ENCODE measurements at places on chromosomes 2 and 18.

GRCh38 chr2:149467436-149467835 is 120.1 kb downstream of the MMADHC start:
- no peak for DNase-seq

- no peak for DNase-seq
Observed at GRCh38 chr18:48992133-48992532, 41.4 kb upstream of the SMAD7 start.

- no peak for DNase-seq
Observed at GRCh38 chr2:70551167-70551566, 2.5 kb downstream of the TGFA start.

GRCh38 chr2:118223511-118223991 is 135.3 kb downstream of the INSIG2 start:
- no peak for DNase-seq

DNA sequence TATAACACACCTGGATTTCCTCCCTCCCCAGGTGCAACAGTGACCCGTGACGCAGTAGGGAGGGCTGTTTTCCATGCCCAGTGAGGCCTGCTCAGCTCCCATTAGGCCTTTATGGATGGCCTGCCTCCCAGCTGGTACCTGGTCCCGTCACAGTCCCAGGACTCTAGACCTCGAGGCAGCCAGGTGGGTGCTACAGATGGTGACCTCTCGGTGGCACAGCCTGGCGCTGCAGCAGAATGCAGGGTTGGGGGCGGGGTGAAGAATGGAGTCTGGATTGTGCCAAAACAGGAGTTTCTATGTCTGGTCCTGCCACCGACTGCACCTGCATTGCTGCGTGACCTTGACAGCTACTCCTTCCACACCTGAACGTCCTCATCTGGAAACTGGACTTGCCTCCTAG is 18.0 kb upstream of the YWHAQ start:
- DNase-seq = no peak

DNA sequence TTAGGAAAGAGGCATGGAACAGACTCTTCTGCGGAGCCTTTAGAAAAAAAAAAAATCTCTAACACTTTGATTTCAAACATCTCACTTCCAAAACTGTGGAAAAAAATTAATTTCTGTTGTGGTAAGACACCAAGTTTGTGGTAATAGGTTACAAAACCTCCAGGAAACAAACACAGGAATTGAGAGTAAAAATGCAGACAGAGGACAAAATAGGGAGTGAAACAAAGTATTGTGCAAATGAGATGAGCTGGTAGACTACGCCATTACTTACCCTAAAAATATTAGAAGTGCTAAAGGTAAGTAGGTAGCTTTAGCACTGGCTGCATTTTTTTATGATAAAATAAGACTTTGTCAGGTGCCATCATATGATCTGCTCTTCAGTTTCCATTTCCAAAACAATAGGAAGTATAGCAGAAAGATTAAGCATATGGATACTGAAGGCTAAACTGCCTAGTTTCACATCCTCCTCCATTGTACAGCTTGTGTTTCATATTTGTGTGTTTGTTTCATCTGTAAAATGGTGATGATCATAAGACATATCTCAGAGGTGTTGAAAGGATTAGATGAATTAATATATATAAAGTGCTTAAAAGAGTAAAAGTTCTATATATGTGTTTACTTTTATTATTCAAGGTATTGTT is 309.2 kb downstream of the NR4A2 start:
- no peak for DNase-seq

- no peak for DNase-seq
Observed at GRCh38 chr2:32852856-32853255, 93.9 kb upstream of the LTBP1 start.

DNA sequence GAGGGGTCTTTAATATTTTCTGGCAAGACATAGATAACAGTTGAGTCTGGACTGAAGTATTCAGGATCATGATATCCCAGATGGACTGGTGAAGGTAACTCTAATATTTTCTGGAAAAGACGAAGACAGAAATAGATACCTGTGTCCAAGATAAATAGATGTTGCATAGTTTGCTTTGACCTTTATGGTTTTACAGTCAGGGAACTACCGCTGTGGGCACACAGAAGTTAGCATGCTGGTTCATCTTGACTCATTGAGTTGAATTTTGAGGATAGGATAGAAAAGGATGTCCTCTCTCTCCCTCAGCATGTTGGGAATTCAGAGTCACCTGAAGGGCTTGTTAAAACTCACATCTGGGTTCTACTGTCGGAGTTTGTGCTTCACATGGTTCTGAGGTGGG is 20.8 kb downstream of the KCNE4 start:
- no peak for DNase-seq

DNA sequence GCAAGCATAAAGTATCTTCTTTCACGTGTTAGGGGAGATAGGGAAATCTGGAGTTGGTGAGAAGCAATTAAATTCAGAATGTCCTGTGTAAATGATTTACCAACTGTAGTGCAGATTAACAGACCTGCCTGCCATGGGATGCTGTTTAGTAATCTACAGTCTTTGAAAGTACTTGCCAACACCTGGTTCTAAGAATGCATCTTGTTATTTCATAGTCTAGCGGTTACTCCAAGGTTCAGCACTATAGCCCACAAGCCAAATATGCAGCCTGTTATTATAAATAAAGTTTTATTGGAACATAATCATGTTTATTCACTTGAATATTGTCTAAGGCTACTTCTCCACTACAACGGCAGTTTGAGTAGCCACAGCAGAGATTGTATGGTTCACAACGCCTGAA is 100.8 kb downstream of the OSBPL6 start:
- no peak for DNase-seq

GRCh38 chr2:210577263-210578071 is 21.1 kb downstream of the CPS1 start:
- DNase-seq = no peak

DNA sequence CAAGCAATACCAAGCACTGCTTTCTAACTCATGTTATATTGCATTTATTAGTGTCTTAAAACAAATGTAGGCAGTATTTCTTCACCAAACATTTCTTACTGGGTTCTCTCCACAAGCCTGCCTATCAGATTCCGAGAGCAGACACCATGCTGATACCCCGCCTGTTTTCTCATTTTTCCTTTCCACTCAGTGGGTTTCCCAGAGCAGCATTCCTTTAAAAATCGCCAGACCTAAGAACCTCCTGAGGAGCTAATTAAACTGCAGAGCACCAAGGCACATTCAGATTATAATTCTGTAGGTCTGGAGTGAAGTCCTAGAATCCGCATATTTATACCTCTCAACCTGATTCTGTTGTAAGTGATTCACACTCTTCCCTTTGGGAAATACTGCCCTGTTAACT is 405.6 kb downstream of the TNS1 start:
- DNase-seq = no peak

DNA sequence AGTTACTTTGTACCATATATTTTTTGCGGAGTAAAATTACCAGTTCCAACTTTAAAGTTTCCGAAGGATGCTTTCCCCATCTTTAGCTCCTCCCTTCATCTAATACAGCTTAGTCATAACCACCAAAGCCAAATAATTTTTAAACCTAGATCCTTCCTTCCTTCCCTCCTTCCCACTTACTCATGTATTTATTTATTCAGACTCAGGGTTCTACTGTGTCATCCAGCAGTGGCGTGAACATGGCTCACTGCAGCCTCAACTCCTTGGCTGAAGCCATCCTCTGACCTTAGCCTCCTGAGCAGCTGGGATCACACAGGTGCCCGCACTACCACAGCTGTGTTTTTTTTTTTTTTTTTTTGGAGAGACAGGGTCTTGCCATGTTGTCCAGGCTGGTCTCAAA is 4.4 kb downstream of the LPIN2 start:
- no peak for DNase-seq

GRCh38 chr2:85953476-85953875 is 64.7 kb upstream of the ST3GAL5 start:
- no peak for DNase-seq

DNA sequence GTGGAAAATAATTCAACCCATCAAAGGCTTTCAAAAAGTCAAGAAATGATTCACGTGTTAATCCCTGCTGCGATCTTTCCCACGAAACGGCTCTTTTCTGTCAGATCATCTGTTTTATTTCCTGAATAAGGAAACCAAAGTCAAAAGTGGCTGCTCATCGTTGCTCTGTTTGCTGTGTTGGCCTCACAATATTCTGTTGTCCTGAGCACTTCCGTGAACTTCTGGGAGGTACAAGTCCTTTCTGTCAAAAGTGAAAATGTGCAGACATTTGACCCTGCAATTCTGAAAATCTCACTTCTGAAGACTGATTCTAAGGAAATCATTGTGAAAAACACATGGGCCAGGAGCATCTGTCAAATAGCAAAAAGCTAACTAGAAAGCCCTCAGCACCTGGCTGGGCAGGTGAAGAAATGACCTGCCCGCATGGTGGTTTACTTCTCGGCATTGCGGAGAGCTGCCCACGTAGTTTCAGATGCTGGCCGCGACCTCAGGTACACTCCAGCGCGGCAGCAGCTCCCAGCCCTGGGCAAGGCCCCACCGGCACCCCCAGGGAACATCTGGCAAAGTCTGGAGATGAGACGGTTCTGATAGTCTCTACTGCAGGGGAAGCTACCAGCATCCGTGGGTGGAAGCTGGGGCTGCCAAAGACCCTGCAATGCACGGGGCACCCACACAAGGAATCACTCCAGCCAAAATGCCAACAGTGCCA is 31.9 kb upstream of the GPC1 start:
- no peak for DNase-seq

DNA sequence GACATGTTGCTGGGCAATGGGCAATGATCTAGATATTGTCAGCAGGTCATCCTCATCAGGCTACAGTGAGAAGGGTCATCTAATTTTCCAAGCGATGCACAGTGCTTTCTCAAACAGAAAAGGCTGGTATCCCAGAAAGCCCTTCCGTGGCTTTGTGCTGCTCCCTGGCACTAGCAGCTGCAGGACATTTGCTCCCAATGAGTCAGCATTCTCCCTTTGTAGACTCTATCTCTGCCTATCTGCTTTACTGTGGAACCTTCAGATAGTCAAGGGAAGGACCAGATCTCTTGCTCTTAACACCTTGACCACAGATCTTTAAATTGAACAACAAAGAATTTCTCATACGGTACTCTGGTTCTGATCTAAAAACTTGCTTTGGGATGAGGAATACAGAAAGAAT is 101.4 kb downstream of the CDH2 start:
- DNase-seq = no peak

- DNase-seq = no peak
Observed at GRCh38 chr18:73835656-73836364, 311.8 kb downstream of the FBXO15 start.

DNA sequence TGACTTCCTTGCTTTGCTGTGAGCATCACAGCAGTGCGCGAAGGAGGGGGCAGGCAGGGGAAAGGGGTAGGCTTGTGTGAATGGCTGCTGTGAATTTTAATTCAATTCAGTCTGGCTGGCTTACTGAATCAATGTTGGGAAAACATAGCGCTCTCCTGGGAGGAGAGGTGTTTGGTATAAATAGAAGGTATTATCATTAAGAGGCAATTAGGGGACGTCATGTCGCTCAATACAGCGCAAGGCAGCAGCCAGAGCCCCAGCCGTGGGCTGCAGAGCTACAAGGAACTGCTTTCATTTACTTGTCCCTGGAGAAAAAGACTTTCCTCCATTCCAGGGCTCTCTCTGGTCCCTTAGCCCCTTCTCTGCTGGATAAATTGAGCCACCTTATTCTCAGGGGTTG is 181.4 kb upstream of the MSH6 start:
- no peak for DNase-seq

DNA sequence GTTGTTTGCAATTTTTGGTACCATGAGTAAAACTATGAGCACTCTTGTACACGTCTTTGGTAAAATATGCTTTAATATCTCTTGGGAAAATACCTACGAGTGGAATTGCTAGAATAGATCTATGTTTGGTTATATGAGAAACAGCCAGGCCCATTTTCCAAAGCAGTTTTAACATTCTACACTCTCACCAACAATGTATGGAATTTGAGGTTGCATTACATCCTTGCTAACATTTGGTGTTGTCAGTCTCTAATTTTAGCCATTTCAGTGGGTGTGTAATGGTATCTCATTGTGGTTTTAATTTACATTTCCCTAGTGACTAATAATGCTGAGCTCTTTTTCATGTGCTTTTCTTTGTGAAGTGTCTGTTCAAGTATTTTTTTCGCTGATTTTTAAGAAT is 118.9 kb upstream of the TCF4 start:
- no peak for DNase-seq

DNA sequence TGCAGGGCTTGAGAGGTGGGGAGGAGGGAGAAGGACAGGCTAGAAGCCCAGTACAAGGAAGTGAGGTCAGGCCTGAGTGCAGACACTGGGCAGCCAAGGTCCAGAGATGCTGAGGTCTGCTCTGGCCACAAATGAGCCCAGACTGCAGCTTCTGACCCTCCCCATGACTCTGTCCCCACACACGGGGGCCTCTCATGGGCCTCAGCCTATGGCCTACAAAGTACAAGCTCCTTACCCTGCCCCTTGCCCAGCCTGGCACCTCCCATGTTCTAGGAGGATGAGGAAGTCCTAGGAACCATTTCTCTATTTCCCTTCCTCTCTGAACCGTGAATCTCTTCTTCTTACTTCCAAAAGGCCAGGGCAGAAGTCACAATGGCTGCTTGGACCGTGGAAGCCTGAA is 193.8 kb downstream of the ANKRD30B start:
- peak; percentile 11 for DNase-seq

DNA sequence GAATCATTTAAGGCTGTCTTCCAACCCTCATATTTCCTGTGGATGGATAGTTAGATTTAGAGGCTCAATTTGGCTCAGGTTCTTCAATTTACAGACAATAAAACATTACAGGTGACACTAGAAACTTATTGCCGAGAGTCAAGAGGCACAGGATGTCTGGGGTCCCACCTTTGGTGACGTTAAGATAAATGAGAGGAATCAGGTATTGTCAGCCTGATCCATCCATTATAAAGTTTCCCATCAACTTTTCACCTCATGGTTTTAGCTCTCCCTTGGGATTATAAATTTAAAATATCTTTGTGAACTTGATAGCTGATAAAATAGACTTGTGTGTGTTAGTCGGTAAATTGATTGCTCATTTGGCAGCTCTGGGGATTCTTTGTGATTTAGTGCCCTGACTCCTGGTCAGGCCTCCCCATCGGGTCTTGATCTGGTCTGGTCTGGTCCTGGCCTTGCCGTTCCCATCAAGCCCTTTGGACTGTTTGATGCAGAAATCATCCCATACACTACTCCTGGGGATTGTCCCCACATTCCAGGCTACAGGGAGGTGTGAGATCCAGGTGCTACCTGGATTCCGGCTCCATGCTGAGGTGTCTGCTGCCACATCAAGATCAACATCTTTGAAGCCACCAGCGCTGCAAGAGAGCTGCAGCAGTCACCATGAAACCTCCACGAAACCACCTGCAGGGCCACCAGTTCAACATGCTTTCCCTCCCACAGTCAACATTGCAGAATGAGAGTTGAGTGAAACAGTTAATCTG is 130.9 kb downstream of the SH3BP4 start:
- DNase-seq = no peak

GRCh38 chr2:46481198-46482193 is 2.1 kb downstream of the TMEM247 start:
- DNase-seq = no peak
